CD4-positive, alpha-beta T cell (primary cell): ENCODE measurements at places on chromosomes 7 and 10.

DNA sequence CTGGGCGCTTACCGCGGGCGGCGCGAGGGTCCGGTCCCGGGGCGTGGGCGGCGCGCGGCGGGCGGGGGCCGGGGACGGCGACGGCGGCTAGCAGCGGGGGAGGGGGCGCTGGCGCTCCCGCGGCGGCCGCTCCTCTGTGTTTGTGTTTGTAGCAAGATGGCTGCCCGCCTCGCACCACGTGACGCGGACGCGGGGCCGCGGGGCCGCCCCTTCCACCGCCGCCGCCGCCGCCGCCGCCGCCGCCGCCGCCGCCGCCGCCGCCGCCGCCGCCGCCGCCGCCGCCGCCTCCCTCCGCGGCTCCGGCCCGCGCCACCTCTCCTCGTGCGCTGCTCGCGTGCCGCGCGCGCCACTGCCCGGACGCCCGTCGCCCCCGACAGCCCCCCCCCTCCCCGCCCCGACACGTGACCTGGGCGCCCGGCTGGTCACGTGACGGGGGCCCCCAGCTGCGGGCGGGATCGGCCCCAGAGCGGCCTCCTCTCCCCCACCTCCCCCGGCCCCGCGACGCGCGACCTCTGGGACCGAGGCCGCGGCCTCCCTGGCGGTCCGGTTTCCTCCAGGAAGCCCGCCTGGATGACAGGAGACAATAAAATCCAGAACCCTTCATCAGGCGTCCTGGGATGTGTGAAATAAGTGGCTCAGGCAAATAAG is at the start of gene GIGYF1:
GIGYF1 (minus strand) TSS at position 153 of the 648 bp plus-strand sequence. CDS start 6,012 bp downstream, outside the sequence.
- H3K4me1 ChIP-seq, result peaks cover 51% of the 10 kb centered on the region
- peak within 1 kb of the TSS; percentile 75 for H3K4me3 ChIP-seq
- DNase-seq, result peak; percentile 89
- no peaks in the 10 kb centered on the region for H3K27me3 ChIP-seq

DNA sequence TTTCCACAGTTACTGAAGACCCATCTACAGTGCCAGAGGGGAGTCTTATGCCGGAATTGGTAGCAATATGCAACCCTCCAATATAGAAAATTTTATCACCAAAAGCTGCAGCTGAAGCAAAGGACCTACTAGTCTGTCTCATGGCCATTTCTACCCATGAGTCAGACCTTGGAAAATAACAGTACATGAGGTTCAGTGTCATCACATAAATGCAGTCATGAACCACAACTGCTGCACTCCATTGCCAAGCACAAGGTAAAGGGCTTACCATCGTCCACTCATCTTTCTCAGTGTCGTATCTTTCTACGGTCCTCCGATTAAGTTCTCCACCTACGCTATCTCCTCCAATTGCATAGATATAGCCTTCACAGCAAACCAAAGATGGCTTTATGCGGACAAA is 21.8 kb downstream of the KBTBD2 start:
- H3K4me1 ChIP-seq, result no peaks in the 10 kb centered on the region
- H3K27ac ChIP-seq, result no peak overlapping the region
- no peak overlapping the region for H3K4me3 ChIP-seq
- no peaks in the 10 kb centered on the region for H3K27me3 ChIP-seq

DNA sequence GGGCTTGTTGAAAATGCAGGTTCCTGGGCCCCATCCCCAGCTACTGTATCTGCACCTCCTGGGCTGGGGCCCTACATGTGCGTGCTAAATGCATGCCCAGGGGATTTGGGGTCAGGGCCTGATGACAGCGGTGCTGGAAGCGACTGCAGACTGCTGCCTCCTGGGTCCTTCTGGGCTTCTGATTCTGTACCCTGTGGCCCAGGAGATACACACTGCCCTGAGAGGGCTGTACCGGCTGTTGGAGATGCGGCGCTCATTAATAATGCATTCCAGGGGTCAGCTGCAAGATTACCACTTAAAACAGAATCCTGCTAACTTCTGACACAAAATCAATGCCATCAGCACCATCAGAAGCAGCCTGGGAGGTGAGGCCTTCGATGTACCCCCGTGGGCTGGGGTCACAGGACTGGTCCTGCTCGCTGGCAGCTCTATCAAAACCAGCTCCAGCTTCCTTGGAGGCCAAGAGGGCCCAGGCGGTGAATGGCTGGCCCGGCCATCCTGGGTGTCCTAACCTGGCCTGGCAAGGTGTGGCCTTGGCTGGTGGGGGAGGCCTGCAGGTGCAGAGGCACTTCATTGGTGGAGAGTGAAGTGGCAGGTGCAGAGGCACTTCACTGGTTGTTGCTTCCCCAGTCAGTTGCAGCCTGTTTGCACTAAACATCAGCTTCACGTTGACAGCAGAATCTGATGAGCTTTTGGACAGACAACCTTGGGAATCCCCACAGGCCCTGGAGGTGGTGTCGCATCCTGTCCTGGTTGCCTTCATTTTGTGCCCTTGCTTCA is 79.2 kb downstream of the GLRX3 start:
- no peaks in the 10 kb centered on the region for H3K4me1 ChIP-seq
- H3K36me3 ChIP-seq, result no peaks in the 10 kb centered on the region
- DNase-seq, result no peak

DNA sequence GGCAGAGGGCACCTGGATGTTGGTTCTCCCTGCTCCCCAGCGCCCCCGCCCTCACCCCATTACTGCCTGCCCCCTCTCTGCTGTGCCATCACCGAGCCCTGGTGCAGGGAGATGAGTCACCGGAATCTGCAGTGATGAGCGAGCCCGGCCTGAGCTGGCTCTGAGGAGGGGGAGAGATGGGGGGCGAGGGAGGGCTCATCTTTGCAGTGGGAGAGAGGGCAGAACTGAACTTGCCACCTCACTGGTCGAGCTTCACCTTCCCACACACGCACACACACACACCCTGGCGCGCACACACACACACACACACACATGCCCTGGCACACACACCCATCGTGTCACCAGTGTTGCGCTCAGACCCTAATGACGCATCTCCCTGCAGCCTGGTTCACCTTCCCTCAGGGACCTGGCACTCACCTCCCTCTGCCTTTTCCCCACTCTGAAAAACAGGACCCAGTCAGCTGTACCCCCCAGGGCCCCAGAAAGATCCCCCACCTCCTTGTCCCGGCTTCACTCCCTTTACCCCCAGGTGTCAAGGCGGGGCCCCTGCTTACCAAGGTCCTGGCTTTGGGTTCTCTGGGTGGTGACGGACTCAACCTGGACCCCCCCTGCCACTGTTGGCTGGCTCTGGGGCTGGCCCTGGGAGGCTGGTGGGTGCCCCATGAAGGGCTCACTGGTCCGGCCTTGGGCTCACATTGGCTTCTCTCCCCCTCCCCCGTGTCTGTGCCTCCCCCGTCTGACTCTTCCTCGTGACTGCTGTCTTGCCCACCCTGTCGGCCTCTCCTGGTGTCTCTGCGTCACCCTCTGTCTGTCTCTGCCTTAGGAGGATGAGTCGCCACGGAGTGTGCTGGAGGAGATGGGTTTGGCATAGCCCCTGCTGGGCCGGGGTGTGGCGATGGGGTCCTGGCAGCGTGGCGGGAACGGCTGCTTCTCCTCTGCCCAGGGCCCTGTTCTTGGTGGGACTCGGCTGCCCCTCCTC is 5.4 kb downstream of the VGF start:
- H3K4me3 ChIP-seq, result no peak overlapping the region
- peaks cover 34% of the 10 kb centered on the region for H3K4me1 ChIP-seq
- no peak overlapping the region for H3K27ac ChIP-seq
- peaks cover 24% of the 10 kb centered on the region for H3K36me3 ChIP-seq
- DNase-seq, result no peak

GRCh38 chr7:131602994-131603372 is 46.6 kb upstream of the PODXL start:
- no peak overlapping the region for H3K27ac ChIP-seq
- no peaks in the 10 kb centered on the region for H3K36me3 ChIP-seq
- no peak overlapping the region for H3K4me3 ChIP-seq
- peaks cover 5% of the 10 kb centered on the region for H3K27me3 ChIP-seq
- no peaks in the 10 kb centered on the region for H3K4me1 ChIP-seq

DNA sequence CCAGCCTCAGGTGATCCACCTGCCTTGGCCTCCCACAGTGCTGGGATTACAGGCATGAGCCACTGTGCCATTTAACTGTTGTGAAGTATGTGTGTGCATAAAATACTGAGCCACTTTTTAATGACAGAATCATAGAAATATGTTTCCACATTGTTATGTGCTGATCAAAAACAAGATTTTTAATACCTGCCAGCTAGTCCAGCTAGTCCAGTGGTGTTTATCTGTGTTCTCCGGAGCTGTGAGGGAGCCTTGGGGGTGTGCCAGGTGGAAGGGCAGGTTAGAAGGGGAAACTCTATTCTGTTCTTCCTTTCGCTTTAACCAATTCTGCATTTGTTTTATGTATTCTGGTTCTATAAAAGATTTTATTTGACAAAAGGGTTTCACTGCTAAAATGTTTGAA is 7.0 kb downstream of the FAM221A start:
- no peak overlapping the region for H3K4me3 ChIP-seq
- no peak for DNase-seq
- no peaks in the 10 kb centered on the region for H3K4me1 ChIP-seq
- no peaks in the 10 kb centered on the region for H3K27me3 ChIP-seq
- H3K27ac ChIP-seq, result no peak overlapping the region

DNA sequence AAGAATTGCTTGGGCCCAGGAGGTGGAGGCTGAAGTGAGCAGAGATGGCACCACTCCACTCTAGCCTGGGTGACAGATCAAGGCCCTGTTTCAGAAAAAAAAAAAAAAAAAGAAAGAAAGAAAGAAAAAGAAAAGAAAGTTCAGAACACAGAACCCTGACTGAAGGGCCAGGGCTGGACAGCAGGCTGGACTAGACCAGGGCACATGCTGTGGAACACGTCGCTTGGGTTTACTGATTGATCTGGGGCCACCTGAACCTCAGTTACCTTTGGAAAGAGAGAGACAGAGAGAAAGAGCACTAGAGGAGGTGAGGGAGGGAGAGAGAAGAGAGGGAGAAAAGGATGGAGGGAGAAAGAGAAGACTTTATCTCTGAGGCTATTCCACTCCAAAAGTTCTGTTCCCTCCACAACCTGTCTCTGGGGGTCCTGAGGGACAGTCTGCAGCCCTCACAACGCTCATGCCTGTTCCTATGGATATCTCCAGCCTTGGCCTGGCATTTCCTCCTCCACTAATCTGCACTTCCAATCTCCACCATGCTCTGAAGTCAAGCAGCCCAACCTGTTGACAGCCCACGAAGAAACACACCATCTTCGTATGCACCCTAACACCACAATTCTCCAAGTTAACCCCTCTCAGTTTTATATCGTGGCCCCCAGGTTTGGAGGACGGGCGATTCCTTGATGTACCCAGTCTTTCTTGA is 81.8 kb downstream of the COBL start:
- no peaks in the 10 kb centered on the region for H3K36me3 ChIP-seq
- no peaks in the 10 kb centered on the region for H3K27me3 ChIP-seq
- H3K27ac ChIP-seq, result no peak overlapping the region
- H3K4me3 ChIP-seq, result no peak overlapping the region
- no peaks in the 10 kb centered on the region for H3K4me1 ChIP-seq

DNA sequence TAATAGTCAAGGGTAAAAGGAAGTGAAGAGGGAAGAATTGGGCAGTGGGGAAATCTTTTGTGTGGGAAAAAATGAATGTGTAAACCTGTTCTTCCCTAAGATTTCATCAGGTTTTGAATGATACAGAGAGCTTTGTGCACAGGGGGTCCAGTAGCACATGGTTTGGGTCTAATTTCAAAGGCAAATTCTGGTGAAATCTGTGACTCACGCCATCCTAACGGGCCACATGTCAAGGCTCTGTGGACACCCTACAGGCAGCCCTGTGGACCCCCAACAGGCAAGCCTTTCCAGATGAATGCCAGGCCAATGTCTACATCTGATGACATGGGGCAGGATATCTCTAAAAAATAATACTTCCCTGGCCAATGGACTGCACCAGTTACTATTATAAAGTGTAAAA is 309.8 kb downstream of the PARD3 start:
- no peak overlapping the region for H3K27ac ChIP-seq
- H3K27me3 ChIP-seq, result no peaks in the 10 kb centered on the region
- H3K4me3 ChIP-seq, result no peak overlapping the region

DNA sequence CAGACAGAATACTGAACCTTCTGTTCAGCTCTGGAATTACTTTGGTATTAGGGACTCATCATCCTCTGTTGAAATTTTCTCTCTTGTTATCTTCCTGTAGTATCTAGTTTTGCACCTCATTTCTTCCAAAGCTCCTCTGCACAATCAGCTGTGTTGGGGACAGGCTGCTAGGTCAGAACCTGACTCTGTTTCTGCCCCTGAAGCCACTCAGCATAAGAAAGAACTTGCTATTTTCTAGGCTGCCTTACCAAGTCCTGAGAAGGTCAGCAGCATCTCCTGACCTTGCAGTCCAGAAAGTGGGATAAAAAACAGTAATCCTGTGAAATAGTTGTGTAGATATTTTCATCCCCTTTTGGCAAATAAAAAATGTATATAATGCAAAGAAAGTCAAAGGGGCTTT is 862.6 kb downstream of the SORCS3 start:
- no peaks in the 10 kb centered on the region for H3K27me3 ChIP-seq
- H3K4me3 ChIP-seq, result no peak overlapping the region
- no peaks in the 10 kb centered on the region for H3K36me3 ChIP-seq
- H3K4me1 ChIP-seq, result no peaks in the 10 kb centered on the region

DNA sequence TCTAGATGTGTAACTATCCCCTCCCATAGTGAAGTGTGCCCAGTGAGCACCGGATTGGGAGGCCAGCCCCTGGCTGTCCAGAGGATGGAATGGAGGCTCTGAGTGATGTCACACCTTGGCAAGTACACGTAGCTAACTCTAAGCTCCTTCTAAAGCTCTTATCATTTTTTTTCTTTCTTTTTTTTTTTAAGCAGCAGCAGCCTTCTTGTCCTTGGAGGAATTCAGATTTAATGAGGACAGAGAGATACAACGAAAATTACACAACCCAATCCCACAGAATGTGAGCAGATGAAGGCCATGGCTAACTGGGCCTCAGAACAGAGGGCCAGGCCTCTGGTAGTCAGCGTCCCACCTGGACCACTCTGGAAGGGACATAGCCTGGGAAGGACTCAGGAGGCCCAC is 11.3 kb downstream of the TNS3 start:
- H3K4me3 ChIP-seq, result no peak overlapping the region
- H3K27ac ChIP-seq, result no peak overlapping the region
- no peak for DNase-seq
- H3K4me1 ChIP-seq, result no peaks in the 10 kb centered on the region
- H3K36me3 ChIP-seq, result no peaks in the 10 kb centered on the region

- H3K4me3 ChIP-seq, result no peak overlapping the region
- no peaks in the 10 kb centered on the region for H3K27me3 ChIP-seq
- H3K36me3 ChIP-seq, result no peaks in the 10 kb centered on the region
- DNase-seq, result no peak
- no peak overlapping the region for H3K27ac ChIP-seq
These were observed 110.8 kb upstream of the PPP2R2D start for GRCh38 chr10:131790021-131790420.
